ENCODE measurements at places on chromosomes 12 and 14.

GRCh38 chr12:119780786-119781434 is 96.2 kb downstream of the CIT start:
- DNase-seq: peak; percentile 84

- no peak for DNase-seq
These were observed 1.6 kb upstream of the ARID4A start for GRCh38 chr14:58296726-58297125.

GRCh38 chr14:95533391-95533821 is 1.4 kb upstream of the GLRX5 start:
- peak; percentile 66 for DNase-seq

DNA sequence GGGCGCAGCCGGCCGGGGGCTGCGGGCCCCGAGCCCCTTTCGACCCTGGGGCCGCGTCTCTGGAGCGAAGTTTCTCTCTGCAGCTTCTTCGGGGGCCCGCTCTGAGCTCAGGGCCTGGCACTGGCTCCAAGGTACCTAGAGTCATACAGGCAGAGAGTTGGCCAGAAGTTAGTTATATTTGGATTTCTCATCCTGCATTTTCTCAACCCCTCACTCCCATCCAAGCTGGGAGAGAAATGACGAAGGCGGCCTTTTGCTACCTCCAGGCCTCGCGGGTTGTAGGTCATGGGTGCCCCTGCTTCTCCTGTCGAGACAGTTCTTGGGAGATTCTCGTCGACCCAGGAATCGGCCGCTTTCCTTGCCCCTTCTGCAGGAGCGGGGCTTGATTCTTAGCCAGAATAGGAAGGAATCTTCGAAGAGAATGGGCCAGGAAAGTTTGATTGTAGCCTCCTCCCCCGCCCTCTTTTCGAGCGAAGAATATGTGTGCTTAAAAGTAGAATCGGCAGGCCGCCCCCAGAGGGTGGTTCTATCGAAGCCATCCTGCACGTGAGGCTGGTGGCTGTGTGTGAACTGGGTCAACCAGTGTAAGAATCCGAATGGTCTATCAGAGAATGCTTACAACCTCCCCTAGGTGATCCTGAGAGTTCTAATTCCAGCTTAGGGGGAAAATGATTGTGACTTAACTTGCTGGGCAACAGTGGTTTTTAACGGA is 785 bp downstream of the MLEC start:
- DNase-seq: peak; percentile 64

GRCh38 chr12:66320996-66321395 is 18.7 kb downstream of the HELB start:
- no peak for DNase-seq

- DNase-seq: peak; percentile 15
These were observed 73.2 kb downstream of the ANO4 start for GRCh38 chr12:100867639-100868393.

DNA sequence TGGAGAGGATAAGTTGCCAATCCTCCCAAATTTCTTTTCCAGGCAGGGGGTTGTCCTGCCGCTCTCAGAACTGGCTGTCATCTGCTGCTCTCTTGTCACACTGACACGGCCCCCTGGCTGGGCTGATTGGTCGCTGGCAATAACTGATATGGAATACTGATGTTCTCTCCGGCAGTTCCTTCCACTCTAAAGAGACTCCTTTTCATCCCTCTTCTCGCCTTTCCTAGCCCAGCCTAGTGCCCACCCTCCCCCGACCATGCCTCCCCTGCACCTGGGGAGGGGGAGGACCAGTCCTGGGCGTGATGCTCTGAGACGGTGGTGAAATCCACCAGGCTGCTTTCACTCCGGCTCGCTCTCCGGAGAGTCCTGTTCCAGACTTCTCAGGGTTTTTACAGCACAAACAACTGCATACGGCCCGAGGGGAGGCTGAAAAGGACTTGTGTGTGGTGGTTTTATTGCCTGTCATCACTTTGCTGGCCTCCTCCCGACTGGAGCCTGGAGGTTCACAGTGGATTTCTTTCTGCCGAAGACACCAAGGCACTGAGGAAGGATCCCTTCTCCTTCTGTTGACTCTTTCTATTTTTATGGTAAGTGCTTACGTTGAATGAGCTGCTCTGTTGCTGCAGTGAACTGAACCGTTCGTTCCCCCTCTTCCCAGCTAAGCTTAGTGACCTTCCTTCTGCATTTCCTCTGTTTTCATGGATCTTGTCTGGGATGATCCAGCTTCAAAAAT is at the start of gene ANO4:
TSS of gene ANO4 (plus strand) at position 336 of the 733 bp plus-strand sequence. CDS start 107,010 bp downstream, outside the sequence.
- DNase-seq: peak; percentile 57

GRCh38 chr12:55676707-55677106 is 31.0 kb downstream of the ITGA7 start:
- no peak for DNase-seq

DNA sequence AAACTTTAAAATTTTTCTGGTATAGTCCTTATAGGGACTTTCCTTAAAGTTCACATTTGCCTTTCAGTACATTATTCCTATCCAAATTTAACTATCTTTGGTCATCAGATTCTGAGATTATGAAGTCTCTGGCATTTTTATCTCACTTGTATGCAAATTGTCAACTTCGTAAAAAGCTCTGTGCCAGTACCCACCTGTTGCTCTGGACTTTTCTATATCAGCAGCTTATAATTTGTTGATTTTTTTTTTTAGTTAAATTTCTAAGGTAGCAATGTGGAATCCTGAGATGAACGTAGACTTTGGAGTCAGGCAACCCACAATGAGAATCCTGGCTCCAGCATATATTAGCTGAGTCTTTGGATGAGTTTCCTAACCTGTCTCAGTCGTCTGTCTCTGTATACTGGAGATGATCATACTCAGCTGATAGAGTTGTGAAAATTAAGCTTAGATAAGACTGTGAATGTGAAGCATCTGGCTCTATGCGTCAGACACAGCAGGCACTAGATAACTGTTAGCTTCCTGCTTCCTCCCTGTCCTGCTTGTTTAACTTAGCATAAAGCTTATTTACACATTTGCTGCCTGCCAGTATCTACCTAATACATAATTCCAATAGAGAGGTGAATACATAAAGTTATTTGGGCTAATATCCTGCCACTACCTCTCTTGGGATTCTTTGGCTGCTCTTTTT is 59.8 kb downstream of the MARK3 start:
- DNase-seq: peak; percentile 68

- DNase-seq: no peak
These were observed 10.5 kb downstream of the ZFC3H1 start for GRCh38 chr12:71653137-71653536.

- no peak for DNase-seq
These were observed 111.2 kb downstream of the KICS2 start for GRCh38 chr12:64110864-64111263.

All from DMS53 (cell line).